Pulmonary artery endothelial cell (primary cell): ENCODE measurements at places on chromosomes 16 and 17.
A peak's percentile ranks its signal among the peaks of the same experiment; 100 is the strongest.

DNA sequence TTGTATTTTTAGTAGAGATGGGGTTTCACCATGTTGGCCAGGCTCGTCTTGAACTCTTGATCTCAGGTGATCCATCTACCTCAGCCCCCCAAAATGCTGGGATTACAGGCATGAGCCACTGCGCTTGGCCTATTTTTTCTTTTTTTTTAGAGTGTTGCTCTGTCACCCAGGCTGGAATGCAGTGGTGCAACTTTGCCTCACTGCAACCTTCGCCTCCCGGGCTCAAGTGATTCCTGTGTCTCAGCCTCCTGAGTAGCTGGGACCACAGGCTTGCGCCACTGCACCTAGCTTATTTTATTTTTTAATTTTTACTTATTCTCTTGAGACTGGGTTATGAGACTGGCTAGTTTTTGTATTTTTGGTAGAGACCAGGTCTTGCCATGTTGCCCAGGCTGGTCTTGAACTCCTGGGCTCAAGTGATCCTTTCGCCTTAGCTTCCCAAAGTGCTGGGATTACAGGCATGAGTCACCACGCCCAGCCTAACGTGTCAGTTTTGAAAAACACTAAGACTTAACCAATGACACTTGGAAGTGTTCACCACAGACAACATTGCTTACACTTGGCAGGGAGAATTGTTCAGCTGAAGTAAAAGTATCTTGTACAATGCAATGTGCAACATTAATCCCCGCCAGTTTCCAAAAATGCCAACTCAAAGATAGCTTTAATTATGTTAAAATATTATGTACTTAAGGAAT lies 26.9 kb downstream of the ATAD5 start:
- no peak for DNase-seq

- DNase-seq = no peak
Observed at GRCh38 chr16:75495076-75495674, at the start of gene CHST6. TSS of gene CHST6 (minus strand) at chr16:75495441. CDS start at chr16:75479828, 15,613 bp downstream.

DNA sequence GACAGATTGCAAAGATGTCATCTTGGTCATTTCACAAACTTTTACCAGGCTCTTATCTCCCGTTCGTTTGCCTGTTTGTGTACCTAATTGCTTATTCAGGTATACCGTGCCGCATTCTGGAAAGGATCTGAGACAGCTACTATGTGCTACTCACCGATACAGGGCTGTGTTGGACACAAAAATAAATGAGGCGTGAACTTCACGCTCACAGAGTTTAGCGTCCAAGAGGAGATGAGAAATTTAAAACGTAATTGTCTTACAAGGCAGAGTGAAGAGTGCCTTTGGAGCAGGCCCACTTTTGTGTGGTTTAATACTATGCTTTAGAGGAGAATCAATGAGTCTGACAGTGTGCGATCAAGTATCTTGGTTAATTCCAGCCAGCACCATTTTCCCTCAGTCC lies 26.7 kb downstream of the MAF start:
- DNase-seq = no peak

- no peak for DNase-seq
Observed at GRCh38 chr17:63140255-63140654, 174.2 kb downstream of the TANC2 start.

DNA sequence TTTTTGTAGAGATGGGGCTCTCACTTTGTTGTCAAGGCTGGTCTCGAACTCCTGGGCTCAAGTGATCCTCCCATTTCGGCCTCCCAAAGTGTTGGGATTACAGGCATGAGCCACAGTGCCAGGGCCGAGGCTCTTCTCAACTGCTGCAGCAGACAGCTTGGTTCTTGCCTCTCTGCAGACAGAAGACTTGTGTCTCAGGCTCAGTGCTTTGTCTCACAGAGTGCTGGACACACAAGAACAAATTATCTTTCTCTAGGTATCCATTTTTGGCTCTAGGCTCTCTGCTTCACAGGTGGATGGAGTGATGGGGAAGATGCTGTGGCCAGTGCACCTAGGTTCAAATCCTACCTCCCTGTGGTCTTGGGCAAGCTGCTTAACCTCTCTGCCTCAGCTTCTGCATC lies 80.8 kb upstream of the RNU2-1 start:
- DNase-seq = no peak

GRCh38 chr16:24822542-24822941 lies 23.2 kb upstream of the SLC5A11 start:
- no peak for DNase-seq

DNA sequence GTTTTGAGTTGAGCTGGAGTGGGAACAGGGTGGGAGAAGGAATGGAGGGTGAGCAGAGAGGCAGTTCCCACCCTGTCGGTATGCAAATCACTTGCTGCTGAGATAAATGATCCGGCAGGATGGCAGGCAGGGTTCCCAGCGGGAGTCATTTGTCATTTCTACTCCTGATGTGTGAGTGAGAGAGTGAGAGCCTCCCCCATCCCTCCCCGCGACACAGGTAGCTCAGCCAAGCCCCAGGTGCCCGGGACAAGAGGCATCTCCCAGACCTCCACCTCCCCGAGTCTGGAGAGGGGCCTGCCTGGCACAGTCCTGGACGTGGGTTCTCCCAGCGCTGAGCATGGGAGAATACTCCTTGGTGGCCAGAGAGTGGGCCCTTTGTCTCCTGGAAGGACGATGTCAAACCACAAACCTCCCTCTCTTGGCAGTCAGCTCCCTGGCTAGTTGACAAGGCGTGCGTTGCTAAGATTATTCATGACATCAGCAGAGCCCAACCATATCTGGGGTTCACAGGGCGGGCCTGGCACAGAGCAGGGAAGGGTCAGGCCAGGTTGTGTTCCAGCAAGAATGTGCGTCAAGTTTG lies 33.7 kb upstream of the TNRC6C start:
- no peak for DNase-seq

GRCh38 chr17:260944-261343 lies 79.5 kb upstream of the DOC2B start:
- no peak for DNase-seq

DNA sequence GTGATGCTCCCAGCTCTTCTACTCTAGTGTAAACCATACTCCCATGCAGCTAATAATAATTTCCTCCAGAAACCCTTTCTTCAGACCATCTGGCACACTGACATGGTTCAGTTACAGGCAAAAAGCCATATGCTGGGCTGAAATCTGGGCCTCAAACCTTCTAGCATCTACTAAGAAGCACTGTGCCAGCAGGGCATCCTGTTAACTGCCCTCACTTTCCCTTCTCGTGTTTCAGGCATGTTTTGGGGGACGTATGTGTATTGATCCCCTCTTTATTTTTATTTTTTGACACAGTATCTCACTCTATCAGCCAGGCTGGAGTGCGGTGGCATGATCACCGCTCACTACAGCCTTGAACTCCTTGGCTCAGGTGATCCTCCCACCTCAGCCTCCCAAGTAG lies 33.3 kb downstream of the STAT5A start:
- no peak for DNase-seq

DNA sequence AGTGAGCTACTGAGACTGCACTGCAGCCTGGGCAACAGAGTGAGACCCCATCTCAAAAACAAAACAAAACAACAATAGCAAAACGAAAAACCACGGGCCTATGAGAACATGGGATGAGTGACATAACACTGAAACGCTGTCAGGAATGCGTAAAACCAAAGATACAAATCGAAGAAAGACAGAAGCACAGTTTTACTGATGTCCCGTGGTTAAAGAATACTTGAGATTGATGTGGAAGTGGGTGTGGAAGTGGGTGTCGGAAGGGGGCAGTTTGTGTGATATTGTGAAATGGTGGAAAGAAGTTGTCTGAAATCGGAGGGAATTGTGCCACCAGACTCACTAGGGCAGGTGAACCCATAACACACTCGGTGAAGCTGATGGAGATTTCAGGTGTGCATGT lies 9.5 kb downstream of the ST6GALNAC2 start:
- DNase-seq = no peak

DNA sequence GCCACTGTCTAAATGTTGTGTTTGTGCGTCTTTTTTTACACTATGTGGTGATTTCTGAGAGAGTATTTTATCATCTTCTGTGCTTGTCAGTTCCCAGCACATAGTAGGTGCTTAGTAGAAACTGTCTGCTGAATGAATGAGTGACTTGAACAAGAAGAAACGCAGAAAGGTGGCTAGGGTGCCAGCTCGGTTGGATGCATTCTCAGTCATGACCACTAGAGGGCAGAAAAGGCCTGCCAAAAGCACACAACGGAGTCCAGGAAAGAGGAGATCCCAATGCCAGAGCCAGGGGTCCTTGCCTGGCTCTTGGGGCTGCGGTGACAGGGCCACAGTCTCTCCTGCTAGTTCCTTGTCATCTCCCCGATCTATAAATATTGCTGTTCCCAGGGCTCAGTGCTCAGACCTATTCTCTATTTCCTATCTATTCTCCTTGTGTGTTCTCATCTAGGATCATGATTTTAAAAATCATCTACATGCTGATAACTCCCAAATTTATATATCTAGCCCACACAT lies 57.3 kb upstream of the CCL1 start:
- peak; percentile 5 for DNase-seq

DNA sequence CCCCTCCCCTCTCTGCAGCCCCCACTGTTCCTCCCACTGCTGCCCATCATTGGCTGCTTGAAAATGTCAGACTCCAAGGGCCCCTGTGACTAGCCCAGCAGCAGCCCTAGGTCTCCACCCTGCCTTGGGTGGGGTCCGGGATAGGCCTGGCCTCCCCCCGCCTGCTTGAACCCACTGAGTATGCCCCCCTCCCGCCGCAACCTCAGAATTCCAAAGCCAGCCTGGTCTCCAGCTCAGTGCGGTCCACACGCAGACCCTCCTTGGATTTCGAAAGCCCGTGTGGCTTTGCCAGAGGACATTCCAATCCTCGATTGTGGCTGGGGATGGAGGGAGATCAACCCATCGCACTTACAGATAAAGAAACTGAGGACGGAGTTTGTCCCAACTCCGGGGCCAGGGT lies 6.4 kb downstream of the DPEP1 start:
- DNase-seq = no peak

DNA sequence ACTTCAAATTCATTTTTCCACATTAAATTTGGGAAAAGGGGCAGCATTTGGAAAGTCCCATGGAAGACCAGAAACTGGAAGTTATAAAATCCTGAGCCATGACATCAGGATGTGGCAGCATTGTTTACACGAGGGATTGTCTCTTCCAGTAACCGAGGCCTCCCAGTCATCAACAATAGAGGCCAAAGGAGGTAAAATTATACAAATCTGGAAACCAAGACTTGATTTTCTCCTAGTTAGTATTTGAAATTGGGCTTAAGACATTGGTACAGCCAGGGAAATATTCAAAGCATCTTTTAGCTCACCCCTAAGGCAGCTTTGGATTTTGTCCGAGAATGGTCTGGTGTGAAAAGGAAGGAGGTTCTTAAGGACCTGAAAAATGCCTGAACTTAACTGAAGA lies 251.6 kb upstream of the FOXF1 start:
- no peak for DNase-seq

GRCh38 chr17:22277595-22277994 lies 585.3 kb downstream of the KCNJ18 start:
- DNase-seq = no peak

- no peak for DNase-seq
Observed at GRCh38 chr17:30210366-30210765, 25.1 kb downstream of the SLC6A4 start.

DNA sequence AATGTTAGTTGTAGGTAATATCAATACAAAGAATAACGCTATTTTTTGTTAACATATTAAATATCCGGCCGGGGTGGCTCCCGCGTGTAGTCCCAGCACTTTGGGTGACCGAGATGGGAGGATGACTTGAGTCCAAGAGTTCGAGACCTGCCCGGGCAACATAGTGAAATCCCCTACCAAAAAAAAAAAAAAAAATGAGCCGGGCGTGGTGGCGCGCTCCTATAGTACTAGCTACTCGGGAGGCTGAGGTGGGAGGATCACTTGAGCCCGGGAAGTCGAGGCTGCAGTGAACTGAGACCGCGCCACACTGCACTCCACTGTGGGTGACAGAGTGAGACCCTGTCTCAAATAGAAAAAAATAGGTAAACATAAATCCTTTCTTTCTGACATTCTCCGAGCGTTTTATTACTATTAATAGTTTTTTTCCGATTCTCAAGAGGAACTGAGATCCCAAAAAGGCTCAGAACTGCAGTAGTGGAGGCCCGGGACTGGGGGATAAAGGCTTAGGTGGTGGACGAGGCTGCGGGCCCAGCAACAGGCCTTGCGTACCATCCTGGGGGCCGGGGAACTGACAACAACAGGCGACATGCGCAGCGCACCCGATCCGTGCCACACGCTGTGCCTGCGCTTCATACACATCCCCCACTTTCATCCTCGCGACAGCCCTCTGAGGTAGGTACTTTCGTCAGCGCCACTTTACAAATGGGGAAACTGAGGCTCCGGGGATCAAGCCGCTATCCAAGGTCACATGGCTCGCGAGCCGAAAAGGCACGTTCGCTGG lies 919 bp downstream of the N4BP1 start:
- DNase-seq = no peak

DNA sequence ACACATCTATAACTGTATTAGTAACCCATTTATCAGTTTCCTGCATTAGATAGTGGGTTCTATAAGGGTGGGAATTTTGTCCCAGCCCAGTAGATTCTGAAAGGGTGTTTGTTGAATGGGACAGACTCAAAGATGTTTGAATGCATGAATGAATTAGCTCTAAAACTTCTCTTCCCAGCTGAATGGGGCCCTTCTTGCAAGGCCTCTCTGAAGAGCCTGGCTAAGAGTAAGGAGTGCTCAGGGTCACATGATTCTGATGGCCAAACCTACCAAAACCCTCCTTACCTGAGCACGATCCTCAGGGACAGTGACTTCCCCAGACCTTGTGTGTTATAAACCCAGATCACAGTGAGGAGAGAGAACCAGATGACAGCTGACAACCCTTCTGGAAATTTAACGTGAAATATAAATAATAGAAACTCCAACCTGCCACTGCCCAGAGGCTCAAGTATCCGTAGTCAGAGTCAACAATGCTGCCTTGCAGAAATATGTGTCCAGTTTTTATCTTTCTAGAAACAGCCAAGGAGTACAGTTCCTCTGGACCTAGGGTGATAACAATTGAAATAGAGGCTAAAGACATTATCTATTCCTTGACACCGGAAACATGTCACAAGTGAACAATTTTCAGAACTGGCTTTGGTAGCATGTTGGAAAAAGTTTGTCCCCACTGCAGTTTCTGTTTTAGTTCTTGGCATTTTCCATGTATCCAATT lies 268.9 kb upstream of the MAF start:
- no peak for DNase-seq

- DNase-seq = no peak
Observed at GRCh38 chr17:82231562-82232321, 2.9 kb downstream of the SLC16A3 start.

DNA sequence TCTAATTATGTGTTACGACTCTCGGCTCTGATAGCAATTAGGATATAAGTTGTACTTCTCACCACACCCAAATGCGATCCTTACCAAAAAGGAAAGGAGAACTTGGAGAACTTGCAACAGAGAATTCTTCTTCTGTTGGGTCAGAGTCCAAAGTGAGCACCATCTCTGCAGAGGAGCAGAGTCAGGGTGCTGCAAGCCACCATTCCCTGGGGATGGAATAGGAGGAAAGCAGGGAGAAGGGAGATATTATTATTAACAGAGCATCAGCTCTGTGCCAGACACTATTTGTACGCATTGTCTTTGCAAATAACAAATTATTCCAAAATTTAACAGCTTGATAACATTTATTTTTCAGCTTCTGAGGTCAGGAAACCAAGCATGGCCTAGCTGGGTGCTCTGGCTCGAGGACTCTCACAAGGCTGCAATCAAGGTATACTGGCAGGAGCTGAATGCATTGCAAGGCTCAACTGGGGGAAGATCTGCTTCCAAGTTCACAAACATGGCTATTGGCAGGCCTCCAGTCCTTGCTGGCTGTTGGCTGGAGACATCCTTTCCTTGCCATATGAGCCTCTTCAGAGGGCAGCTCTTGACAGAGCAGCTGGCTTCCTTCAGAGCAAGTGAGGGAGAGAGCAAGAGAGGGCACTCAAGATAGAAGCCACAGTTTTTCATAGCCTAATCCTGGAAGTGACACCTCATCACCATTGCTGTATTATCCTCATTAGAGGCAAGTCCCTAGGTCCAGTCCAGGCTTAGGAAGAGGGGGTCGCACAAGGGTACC lies 296.2 kb upstream of the CDH5 start:
- no peak for DNase-seq
